COR-L47 (cell line): ENCODE measurements at places on chromosomes 2 and 18.

DNA sequence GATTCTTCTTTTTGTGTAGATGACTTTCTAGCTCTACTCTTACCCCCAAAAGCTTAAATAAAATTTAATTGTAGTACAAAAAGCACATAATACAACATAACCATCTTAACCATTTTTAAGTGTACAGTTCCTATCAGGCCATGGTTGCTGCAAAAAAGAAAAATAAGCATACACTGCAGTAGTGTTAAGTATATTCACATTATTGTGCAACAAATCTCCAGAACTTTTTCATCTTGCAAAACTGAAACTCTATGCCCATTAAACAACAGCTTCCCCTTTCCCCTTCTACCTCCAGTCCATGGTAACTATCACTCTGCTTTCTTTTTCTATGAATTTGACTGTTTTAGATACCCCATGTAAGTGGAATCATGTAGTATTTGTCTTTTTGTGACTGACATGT is 18.1 kb downstream of the PPM1B start:
- no peak for DNase-seq

GRCh38 chr2:182763311-182763912 is 47.4 kb downstream of the DNAJC10 start:
- DNase-seq, result peak; percentile 18

DNA sequence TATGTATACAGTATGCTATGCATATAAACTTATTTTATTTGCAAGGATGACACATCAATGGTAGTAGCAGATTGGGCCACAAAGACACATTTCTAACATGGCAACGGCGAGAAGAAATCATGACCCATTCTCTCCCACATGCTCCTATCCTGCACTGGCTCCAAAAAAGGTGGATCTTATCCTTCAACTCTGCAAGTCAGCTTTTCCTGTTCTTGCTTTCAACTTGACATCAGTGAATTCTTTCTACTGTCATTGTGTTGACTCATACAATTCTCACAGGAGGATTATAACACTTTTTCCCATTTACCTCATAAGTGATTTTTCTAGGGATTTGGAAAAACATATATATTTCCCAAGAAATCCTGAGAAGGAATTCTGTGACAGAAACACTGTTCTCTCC is 53.1 kb downstream of the ACVR1 start:
- no peak for DNase-seq

- DNase-seq, result no peak
Observed at GRCh38 chr2:124993809-124994208, 968.7 kb downstream of the CNTNAP5 start.

DNA sequence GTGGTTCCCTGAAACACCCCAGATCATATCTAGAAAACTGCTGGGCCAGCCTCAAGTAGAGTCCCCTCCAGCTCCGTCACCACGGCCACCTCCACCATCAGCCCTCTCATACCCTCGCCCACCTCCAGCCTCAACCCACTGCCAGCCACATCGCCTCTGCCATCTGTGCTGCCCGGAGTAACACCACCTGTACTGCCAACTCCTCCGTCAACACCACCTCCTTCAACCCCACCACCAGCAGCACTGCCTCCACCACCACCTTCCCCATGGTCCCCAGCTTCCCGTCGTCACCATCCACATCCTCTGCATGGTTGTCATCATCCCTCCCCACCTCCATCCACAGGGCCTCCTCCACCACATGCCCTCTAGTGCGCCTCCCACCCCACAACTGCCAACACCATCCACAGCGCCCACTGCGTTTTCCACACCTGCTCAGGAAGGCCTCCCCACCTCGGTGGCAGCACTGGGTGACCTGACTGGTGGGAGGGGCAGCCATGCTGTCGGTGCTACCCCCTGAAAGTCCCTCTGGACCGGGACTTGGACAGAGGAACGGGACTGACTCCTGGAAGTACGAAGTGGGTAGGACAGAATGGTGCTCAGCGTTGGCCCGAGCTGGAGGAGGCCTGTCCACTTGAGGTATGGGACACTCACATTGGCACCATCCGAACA is 1.6 kb downstream of the SNED1 start:
- no peak for DNase-seq

DNA sequence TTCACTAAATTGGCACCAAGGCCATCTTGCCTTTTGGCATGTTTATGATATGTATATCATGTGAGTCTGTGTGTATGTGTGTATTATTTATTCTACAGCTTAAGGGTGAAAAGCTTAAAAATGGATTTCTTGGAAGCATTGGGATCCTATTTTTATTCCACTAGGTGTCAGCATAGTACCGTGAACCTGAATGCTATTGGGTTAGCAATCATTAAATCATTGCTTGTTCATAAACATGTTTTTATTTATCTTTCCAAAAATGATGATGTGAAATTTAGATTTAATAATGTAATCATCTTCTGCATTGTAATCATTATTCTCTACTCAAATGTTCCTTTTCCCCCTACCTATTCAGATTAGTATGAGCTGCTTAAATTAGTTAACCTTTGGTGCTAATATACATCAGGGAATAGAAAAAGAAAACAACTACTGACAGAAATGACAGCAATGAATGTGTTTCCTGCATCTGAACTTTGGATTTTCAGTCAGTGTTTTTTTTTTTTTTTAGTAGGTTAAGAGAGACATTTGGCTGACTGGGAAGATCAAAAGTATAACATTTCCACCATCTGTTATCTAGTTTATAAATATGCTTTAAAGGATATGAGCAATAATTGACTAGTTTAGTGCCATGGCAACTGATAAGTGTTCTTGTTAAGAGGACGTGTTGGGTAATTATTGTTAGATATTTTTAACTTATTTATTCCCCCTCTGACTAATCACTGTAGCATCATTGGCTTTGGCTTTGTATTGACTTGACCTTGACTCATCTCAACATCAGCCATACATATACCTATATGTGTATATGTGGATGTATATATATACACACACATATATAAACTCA is 14.1 kb upstream of the ZSWIM2 start:
- peak; percentile 9 for DNase-seq
